ENCODE measurements at places on chromosomes 4 and X.

- DNase-seq = no peak
Measured at GRCh38 chr4:31043382-31044062, 323.4 kb downstream of the PCDH7 start.

DNA sequence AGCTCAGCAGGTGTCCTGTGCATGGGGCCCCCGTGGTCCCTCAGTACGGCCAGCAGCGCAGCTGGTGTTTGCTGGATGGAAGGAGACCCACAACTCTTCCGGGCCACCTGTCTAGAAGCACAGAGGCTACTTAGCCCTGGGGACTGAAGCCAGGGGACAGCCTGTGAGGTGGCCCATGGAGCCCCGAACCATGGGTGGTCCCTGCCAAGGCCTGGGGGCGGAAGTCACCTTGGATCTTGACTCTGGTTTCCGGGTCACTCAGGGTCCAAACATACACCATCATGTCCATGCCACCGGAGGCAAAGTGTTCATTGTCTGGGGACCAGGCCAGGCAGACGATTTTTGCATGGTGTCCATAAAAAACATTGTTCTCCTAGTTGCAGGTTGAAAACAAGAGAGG is 39.5 kb downstream of the WDR1 start:
- DNase-seq = no peak

- no peak for DNase-seq
Measured at GRCh38 chr4:76279462-76279861, 27.1 kb upstream of the STBD1 start.

DNA sequence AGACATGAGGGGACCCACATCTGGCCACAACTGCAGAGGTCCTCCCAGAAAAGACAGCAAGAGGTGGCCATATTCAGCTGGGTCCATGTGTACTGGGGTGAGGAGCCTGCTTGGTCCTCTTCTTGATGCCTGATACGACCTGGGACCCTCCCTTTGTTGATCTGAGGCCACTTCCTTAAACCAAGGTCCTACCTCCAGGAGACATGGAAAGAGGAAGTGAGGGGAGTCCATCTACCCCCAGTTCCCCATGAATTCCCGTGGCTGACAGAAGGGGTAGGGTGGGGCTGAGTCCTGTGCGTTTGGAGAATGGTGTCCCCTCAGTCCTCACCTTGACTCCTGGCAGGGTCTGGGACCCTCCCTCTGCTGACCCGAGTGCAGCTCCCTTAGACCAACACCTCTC is 2.1 kb downstream of the MAGEA10 start:
- no peak for DNase-seq

GRCh38 chrX:3943965-3944364 is 230.5 kb upstream of the PRKX start:
- no peak for DNase-seq

DNA sequence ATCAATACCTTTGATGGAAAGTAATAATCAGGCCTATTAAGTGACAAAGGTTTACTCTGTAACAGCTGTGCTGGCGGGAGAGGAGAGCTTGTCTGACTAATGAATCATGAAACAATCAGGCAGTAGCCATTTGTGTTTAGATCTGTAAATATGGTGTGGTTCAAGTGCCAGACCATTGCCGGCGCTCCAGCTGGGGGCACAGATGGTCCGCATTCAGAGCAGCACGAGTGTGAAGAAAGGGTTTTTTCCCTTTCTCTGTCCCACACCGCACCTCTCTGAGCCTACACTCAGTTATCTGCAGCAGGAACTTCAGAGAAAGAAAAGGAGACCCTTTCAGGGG is 111.3 kb upstream of the PAQR3 start:
- no peak for DNase-seq

GRCh38 chrX:43448688-43449087 is 207.4 kb upstream of the MAOA start:
- DNase-seq = no peak

GRCh38 chr4:125389713-125390112 is 75.0 kb downstream of the FAT4 start:
- peak; percentile 22 for DNase-seq

DNA sequence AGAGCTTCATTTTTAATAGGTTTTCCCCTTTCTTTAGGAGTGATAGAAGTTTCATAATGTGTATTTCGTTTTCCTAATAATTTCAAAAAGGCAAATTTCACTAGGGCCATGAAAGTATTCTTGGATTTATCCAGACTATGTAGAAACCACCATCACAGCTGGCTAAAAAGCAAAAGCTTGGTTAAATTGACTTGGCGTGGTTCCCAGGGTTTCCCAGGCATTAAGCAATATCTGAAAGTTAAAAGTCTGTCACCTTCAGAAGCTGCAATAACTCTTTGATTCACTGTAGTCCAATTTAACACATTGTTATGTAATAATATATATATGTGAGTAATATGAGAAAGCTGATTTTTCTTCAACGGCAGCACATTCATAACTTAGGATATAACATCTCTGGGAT is 38.3 kb downstream of the NDNF start:
- no peak for DNase-seq

- no peak for DNase-seq
Measured at GRCh38 chrX:81261576-81261975, 59.7 kb downstream of the SH3BGRL start.

DNA sequence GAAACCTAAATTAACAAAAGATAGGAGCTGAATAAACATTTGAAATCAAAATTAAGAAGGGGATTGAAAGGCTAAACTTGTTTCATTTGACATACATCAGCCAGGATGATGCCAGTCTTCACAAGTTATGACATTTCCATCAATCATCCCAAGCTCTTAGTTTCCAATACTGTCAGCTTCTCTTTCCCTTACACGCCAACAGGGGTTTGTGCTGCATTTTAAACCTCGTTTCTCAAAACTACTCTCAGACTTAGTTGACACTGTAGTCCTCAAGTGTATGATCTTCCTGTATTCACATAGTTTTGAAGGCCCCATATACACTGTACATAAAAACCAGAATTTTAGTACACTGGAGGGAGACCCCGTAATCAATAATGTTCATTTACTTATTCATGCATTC is 840 bp upstream of the P2RY10 start:
- DNase-seq = no peak

DNA sequence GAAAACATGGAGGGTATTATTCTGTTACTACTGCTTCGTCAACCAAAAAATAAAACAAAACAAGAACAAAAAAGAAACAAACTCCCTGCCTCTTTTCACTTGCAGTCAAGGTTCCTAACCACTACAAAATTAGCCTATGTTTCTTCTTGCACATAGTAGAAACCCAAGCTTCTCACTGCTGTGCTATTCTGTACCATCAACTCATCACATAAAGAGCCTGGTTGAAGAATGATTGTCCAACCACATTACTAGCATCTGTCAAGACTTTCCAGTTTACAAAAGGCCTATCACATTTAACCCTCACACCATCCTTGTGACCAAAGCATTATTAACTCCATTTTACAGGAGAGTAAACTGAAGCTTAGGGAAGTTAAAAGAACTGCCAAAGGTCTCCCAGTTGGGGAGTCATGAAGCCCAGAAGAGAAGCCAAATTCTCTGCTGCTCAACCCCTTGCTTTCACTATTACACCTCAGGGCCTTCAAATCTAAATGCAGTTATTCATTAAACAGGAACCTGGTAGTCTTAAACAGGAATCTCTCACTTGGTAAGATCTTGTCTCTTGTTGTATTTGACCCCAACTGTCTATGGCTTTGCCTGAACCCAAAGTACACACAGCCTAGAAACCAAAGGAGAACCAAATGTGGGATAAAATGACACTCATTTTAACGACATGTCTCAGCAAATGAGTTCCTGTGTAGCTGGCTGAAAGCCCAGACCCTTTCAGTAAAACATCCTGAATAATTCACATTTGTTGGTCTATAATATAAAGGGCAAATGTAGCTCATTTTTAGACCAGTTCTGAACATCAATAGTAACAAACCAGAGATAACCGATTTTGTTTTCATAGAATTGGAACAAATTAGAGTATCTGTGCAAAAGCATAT is 8.6 kb downstream of the F9 start:
- DNase-seq = no peak

DNA sequence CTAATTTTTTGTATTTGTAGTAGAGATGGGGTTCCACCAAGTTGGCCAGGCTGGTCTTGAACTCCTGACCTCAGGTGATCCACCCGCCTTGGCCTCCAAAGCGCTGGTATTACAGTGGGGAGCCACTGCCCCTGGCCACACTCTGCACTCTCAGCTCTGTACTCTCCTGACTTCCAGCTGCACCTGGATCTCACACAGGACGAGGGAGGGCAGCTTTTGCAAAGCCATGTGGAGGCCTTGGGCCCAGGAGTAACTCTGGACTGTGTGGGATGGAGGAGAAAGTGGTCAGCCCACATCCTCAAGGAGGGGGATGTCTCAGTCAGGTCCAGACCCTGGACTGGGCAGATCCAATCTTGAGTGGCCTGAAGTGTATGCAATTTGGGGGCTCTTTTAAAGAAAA is 23.0 kb downstream of the NAT8L start:
- DNase-seq = no peak

- DNase-seq = no peak
Measured at GRCh38 chrX:18938710-18939109, 45.2 kb downstream of the PHKA2 start.

DNA sequence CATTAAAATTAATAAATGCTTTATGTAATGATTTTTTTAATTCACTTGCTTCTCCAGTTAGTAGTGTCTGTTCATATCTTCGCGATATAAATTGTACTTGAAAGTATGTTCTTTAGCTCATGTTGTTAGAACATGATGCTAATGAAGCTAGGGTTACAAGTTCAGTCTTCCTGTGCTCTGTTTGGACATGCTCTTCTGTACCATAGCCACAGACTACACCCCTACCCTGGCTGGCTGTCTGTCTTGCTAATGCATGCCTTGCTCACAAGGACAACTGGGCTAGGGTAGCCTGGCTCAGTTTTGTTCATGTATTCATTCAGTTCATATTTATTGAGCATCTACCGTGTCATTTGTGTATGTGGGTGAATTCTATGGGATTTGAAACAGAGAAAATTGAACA is 50.8 kb upstream of the MTMR1 start:
- DNase-seq = no peak

DNA sequence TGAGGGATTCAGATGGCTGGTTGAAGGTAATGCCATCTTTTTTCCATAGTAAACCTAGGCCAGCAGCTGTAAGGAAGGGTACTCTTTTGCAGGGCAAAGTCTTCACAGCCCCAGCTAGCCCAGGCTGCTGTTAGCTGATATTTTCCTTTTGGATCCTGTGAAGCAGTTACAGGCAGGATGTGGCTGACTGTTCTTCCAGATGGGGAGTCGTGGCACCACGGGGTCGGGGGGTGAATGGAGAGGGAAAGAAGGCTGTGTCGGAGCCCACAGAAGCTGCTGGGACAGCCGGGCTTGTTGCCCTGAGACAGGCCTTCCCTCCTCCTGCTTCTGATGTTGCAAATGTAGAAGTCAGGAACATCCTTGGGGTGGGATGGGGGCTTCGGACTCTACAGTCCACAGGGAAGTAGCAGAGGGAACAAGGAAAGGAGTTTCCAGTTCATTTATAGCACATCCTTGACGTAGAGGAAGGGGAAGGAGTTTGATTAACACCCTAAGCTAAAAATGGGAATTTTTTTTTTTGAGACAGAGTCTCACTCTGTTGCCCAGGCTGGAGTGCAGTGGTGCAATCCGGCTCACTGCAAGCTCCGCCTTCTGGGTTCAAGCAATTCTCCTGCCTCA is 64.6 kb upstream of the TMEM150C start:
- DNase-seq = no peak

DNA sequence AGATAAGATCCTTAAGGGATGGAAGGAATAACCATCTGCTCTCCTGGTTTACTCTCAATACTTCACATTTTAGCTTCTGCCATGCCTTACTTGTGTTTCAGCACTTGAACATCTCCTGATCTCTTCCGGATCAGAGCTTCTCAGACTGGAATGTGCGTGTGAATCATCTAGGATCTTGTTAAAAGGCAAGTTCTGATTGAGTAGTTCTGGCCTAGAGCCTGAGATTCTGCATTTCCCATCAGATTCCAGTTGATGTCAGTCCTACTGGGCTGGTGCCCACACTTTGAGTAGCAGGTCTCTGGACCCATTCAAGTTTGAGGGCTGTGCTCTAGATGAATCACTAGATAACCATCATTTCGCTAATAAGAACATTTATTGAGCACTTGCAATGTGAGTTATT is 20.0 kb downstream of the NDP start:
- no peak for DNase-seq

- no peak for DNase-seq
Measured at GRCh38 chrX:107204068-107204605, 2.1 kb downstream of the NUP62CL start.

- DNase-seq = peak; percentile 6
Measured at GRCh38 chrX:18036394-18036793, 175.3 kb upstream of the RAI2 start.

- DNase-seq = no peak
Measured at GRCh38 chr4:163563592-163563991, 69.1 kb downstream of the TMA16 start.

GRCh38 chr4:105661028-105661427 is 47.5 kb downstream of the INTS12 start:
- no peak for DNase-seq

DNA sequence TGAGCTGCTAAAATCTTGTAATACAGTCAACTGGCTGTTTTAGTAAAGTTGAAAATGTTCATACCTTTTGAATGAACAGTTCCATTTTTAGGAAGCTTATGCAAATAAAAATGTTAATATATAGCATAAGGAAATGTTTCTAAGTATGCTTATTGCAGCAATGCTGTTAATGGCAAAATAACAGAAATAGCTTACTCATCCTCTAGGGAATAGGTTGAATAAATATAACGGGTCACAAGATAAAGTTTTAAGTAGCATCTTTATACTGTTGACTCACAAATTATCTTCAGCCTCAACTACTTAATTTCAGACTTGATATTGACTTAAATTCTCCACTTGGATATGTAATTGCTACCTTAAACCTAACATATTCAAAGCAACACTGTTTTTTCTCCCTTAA is 27.7 kb downstream of the HERC3 start:
- DNase-seq = no peak

GRCh38 chr4:80307183-80307735 is 28.3 kb upstream of the CFAP299 start:
- DNase-seq = peak; percentile 88

DNA sequence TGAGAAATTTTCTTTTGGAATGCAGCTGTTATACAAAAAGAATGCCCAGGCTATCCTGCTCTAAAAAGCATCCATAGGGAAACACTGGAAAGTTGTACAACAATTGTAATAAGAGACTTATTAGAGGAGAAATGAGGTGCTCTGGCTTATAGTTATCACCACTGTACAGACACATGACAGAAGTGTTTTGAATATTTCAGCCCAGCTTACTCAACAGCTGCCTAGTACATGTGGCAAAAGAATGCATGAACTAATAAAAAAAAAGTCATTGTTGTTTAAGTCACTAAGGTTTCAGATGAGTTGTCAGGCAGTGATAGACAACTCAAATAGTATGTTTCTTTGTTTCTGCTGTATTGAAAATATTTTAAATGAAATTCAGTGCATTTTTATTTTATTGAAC is 307.7 kb downstream of the GPM6A start:
- no peak for DNase-seq

DNA sequence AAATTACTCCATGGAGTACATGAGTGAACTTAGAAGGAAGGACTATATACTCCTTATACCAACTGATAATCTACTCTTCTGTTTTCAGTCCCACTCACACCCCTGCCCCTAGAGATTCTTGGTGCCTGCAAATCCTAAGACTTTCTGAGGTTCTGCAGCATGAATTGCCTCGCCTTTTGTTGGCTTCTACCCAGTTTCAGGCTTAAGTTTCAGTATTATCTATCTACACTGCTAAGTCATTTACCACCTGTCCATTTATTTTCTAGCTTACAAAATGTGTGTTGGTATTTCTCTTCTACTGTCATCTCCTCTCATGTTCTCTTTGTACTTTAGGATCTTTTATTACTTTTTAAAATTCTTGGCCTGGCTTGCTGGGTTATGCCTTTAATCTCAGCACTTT is 94.4 kb upstream of the AMOT start:
- DNase-seq = no peak

- no peak for DNase-seq
Measured at GRCh38 chr4:168852387-168852786, 157.7 kb downstream of the CBR4 start.

Measured in RKO (cell line).